ENCODE measurements at places on chromosomes 11 and 22.

DNA sequence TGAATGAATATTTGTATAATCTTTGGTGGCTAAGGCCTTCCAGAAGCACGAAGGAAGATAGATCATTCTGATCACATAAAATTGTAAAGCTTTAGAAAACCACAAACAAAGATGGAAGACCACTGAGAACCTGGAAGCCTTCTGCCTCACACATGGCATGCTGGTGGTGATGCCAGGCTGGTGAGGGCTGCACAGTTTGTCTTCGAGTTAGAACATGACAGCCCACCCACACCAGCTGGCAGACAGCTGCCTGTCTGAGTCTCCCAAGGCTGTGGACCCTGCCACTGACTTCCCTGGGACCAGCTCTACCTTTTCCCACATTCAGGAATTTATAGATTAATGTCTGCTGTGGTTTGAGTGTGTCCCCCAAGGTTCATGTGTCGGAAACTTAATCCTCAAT lies 48.8 kb upstream of the B3GAT1 start:
- DNase-seq: no peak

- no peak for DNase-seq
Observed at GRCh38 chr11:44834846-44835245, 108.1 kb downstream of the TSPAN18 start.

GRCh38 chr11:110035357-110035756 lies 57.8 kb upstream of the ZC3H12C start:
- DNase-seq: no peak

DNA sequence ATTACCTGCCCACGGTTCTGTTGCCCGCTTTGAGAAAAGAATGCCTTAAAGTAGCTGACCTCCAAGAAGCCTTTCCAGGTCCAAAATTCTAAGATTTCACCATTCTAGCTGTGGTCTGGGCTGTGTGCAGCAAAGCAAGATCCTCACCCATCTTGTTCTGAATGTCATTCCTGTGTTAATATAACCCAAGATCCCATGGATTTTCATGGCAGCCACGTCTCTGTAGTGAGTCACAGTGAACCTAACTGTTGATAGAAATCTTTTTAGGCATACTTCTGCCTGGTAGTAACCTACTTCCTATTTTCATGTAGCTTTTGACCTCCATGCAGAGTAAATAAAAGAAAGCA lies 210.0 kb downstream of the NAV2 start:
- no peak for DNase-seq

Measured in GM12892 (cell line).